ENCODE measurements at places on chromosomes 13 and 19.

- no peak for DNase-seq
Observed at GRCh38 chr13:77456271-77456670, 79.2 kb upstream of the SCEL start.

DNA sequence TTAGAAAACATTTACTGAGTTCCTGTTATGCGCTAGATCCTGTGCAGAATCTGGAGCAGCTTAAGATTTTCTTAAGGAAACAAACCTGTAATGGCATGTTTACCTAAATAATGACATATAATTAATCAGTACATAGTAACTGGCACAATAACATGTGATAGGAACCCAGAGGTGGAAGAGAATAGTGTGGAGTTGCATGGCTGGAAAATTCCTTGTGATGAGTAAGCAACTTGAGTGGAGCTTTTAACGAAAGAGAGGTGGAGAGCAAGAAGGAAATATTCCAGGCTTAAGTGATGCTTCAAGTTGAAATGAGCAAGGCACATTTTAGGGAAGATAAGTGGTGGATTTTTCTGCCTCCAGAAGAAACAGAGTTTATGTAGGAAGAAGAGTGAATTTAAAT is 9.2 kb upstream of the GPC5 start:
- no peak for DNase-seq

- DNase-seq, result no peak
Observed at GRCh38 chr13:92573467-92574057, 653.0 kb upstream of the GPC6 start.

- DNase-seq, result no peak
Observed at GRCh38 chr13:96032717-96033116, 20.5 kb downstream of the UGGT2 start.

GRCh38 chr13:98650396-98651107 is 73.6 kb upstream of the STK24 start:
- no peak for DNase-seq

DNA sequence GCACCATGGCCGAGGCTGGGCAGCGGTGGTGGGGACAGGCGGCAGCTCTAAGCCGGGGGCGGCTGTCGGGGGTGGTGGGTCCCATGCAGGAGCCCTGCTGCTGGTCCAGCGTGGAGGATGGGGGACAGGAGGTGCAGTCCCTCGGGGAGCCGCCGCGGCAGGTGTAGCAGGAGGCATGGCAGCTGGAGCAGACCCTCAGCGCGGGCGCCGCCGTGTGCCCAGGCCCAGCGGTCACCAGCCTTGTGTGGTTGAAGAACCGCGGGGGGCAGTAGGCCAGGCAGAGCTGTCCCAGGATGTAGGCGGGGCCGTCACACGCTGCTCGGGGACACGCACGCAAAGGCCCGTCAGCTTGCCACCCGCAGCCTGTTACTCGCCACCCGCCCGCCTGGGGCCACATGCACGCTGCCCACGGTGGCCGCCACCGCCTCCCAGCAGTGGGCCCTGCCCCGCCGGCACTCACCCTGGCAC is 2.9 kb upstream of the C19orf25 start:
- DNase-seq, result peak; percentile 18

DNA sequence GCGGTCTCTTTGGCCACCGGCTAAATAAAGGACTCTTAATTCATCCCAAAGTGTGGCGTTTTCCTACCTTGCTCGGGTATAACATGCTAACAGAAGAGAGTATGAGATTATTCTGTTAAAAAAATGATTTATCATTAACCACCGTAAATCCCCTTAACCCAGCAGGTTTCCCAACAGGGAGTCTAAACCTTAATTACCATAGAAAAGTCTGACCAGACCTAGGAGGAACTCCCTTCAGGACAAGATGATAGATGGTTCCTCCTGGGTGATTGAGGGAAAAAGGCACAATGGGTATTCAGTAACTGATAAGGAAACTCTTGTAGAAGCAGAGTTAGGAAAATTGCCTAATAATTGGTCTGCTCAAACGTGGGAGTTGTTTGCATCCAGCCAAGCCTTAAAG is 193.7 kb downstream of the ZNF737 start:
- no peak for DNase-seq

DNA sequence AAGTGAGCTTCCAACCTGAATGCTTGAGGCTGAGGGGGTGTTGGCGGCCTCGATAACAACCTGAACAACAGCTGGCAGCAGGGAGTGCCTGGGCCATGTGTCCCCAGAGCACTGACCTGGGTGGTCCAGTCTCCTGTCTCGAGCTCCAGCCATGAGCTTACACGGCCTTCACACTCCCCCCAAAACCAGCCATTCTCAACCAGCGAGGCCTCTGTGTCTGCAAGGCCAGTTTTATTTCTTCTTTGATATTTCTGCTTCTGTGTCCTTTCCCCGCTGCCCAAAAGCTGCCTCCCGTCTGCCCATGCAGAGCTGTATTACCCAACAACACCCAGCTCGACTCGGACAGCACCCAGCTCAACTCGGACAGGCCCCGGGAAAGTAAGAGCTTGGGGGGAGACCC is 32.5 kb upstream of the TFDP1 start:
- no peak for DNase-seq

DNA sequence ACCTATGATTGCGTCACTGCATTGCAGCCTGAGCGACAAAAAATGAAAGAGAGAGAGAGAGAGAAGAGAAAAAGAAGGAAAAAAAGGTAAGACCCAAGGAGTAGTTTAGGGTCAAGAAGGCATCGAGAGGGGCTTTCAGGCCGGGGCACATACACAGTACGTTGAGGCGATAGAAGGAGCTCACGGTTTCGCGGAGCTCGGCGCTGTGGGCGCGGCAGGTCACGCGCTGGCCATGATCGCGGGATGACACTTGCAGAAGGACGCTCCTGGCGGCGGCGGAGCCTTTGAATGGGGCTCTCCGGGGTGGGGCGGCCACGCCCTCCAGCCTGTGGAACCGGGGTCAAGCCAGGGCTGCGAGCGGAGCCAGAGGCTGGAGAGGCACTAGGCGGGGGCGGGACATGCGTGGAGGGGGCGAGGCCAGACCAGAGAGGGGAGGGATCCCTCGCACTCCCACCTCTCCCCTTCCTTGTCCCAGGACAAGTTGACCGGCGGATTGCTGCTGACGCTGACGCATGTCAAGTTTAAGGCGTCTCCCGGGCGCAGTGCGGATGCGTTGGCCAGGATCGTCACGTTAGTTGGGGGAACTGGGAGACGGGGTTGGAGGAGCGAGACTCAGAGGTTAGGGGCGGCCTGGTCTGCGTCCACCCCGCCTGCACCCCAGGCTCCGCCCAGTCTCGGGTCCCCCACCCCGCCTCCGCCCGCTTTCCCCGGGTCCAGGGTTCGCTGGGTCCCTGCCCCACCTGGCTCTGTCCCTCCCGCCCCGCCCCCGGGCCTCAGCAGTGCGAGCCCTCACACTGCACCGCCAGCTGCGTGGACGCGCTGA is 6.9 kb downstream of the NPHS1 start:
- DNase-seq, result no peak

GRCh38 chr13:39910041-39910440 is 254.6 kb downstream of the COG6 start:
- DNase-seq, result no peak

DNA sequence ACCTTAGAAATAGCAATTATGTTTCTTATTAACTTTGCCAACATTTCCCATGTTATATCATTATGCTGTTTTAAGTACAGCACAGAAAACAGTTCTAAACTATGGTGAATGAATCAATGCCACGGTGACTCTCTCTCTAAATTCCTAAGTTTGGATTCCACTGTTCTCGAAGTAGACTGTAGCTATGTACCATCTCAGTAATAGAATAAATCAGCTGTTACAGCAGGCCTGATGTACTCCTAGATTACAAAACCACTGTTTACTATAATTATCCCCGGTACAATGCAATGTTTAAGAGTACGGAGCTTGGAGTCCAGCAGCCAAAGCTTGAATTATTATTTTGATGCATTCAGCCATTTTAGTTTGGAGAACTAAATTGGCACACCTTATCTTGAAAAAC is 476.3 kb upstream of the SLITRK1 start:
- no peak for DNase-seq

DNA sequence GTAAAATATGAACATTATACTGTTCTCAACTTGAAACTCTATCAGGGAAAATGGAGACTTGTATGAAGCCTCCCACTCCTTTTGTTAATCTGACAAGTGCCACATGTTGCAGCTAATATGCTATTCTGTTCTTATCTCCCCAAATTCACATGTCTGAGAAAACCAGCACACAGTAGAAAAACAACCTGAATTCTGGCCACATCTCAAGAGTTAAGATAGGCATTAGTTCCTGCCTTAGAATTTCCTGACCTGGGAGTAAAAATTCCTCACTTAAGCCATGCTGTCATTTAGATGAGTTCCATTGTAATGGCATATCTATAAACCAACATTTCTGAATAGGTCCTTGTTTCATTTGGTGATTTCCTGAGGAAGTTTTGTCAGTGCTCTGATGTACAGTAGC is 1098.5 kb downstream of the EFNB2 start:
- DNase-seq, result no peak

- DNase-seq, result no peak
Observed at GRCh38 chr19:11088506-11089253, 583 bp upstream of the LDLR start.

DNA sequence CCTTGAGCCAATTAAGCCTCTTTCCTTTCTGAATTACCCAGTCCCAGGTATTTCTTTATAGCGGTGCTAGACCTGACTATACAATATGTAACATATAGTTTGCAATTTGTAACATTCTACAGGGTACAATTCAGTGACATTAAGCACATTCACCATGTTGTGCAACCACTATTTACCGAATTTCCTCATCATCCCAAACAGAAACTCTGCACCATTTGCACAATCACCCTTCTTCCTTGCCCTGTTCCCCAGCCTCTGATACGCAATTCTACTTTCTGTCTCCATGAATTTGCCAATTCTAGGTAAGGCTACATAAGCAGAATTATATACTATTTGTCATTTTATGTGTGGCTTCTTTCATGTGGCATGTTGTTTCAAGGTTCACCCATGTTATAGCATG is 13.7 kb upstream of the SIGLEC10 start:
- DNase-seq, result no peak

DNA sequence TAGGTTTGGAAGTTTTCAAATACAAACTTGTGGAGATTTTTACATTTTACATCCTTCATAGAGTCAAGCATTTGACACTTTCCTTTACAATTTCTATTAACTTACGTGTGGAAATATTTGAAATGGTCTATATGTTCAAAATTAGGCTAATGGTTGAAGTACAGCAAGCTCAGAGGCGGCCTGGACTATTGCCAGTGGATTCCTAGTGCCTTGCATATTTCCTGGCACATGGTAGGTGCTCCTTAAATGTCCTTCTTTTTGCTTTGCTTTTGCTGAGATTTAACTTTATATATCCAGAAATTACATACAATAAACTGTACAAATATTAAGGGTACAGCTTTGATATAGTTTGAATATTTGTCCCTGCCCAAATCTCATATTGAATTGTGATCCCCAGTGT is 93.9 kb downstream of the UBL3 start:
- no peak for DNase-seq

GRCh38 chr19:33263325-33264023 is 37.8 kb upstream of the SLC7A10 start:
- no peak for DNase-seq

- no peak for DNase-seq
Observed at GRCh38 chr13:80705371-80706163, 364.6 kb upstream of the SPRY2 start.

GRCh38 chr13:97386801-97387484 is 47.0 kb upstream of the RAP2A start:
- DNase-seq, result no peak

DNA sequence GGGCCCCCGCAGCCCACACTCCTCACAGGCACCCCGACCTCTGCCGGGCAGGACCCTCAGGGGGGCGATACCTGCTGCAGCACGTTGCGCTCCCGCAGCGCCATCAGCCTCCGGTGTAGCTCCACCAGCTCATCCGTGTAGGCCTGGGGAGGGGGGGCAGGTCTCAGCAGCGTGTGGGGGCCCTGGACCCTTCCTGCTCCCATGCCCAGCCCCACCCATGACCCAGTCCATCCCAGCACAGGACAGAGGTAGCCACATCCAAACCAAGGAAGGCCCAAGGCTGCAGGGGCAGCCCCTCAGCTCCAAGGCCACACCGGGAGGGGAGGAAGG is 66.5 kb downstream of the MLLT1 start:
- no peak for DNase-seq

DNA sequence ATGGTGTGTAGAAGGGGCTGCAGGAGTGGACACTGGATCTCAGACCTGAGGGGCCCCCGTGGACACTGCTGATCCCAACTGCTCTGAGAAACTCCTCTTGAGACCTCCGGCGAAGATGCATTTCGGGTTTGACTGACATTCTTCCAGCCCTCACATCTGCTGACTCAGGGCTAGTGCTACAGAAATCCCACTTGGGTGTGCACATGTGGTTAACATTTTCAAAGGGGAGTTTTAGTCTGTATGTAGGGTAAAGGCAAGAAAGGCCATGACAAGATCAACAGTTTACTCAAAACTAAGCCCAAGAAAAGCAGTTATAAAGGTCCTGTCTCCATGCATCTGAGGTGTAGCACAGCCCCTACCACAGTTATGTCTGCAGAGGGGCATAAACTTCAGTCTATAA is 31.2 kb downstream of the DLEU7 start:
- DNase-seq, result no peak

DNA sequence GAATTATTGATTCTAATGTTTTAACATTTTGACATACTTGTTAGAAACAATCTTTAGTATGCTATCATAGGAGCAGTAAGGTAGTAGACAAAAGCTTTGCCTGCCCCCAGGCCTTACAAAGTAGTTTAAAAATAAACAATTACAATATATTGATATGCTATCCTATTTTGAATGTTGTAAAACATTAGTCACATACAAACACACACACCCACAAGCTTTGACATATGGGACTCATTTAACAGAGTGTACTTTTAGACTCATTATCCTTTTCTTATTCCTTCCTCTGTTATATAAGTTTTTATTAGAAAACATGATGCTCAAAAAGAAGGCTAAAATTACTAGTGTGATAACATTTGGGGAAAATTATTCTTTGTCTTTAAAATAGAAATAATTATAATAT is 33.5 kb downstream of the UCHL3 start:
- DNase-seq, result no peak

DNA sequence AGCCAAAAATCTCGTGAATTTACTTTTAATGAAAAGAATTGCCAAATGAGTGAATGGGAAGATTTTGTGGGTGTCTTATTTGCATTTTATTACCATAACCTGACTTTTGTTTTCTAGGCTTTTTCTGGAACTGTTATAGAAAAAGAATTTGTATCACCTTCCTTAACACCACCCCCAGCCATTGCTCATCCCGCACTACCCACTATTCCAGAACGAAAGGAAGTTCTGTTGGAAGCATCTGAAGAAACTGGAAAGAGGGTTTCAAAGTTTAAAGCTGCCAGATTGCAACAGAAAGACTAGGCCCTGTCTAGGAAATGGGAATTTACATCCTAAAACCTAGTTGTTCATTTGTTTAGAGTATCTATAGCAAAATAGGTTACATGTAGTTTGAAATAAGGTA is 72.7 kb downstream of the URI1 start:
- DNase-seq, result no peak
